AG04449 (cell line): ENCODE measurements at places on chromosomes 11 and 22.

DNA sequence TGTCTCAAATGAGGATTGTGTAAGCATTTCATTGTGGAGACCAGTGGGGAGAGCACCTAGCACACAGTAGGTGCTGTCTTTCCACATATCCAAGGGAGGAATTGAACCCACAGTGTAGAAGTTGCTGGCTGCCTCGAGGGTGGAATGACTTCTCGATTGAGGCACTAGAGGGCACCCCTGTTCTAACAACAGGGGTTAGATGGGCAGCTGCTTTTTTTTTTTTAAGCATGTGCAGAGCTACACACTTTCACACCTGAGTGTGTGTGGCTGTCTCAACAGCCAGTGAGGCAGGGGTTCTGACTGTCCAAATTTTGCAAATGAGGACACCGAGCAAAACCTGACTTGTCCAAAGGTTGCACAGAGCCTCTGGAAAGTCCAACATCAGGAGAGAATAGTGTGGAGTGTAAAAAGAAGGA, 118.2 kb upstream of the CRYBB3 start:
- no peak for DNase-seq

DNA sequence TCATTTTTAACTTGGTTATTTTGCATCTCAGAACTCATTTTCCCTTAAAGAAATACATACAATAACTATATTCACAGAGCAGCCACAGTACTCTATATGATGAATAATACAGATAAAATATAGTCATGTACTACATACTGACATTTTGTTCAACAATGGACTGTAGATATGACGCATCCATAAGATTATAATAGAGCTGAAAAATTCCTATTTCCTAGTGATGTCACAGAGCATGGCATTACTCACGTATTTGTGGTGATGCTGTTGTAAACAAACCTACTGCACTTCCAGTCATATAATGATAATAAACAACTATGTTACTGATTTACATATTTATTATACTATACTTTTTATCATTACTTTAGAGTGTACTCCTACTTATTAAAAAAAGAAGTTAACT, 38.7 kb downstream of the NARS2 start:
- DNase-seq, result no peak

DNA sequence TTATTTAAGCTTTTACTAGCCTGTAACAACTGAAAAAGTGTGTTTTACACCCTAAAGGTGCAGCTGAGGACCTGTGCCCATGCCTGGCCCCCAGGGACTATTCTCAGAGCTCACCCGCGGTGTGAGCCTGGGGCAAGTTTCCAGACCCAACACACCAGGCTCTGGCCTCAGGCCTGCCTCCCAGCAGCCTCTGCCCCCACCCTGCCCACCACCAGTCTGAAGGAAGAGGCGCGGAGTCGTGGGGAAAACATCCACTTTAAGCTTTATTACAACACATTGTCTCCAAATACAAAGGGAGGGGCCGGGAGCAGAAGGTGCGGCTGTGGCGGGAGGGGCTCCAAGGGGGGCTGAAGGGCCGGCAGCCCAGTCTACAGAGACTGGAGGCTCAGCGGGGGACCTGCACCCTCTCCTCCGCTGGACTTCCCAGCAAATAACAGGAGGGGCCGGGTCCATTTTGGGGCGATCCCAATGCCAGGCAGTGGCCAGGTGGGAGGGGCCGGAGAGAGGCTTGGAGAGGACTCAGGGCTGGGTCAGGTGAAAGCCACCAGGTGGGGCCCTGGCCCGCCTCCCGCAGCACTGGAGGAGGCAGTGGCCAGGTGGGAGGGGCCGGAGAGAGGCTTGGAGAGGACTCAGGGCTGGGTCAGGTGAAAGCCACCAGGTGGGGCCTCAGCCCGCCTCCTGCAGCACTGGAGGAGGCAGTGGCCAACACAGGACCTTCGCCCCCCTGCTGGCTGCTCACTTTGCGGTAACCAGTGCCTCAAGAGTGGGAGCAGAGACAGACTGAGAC, 18.1 kb downstream of the DUSP8 start:
- DNase-seq, result no peak

- DNase-seq, result no peak
Observed at GRCh38 chr22:20405931-20406685, 12.2 kb downstream of the ZNF74 start.

DNA sequence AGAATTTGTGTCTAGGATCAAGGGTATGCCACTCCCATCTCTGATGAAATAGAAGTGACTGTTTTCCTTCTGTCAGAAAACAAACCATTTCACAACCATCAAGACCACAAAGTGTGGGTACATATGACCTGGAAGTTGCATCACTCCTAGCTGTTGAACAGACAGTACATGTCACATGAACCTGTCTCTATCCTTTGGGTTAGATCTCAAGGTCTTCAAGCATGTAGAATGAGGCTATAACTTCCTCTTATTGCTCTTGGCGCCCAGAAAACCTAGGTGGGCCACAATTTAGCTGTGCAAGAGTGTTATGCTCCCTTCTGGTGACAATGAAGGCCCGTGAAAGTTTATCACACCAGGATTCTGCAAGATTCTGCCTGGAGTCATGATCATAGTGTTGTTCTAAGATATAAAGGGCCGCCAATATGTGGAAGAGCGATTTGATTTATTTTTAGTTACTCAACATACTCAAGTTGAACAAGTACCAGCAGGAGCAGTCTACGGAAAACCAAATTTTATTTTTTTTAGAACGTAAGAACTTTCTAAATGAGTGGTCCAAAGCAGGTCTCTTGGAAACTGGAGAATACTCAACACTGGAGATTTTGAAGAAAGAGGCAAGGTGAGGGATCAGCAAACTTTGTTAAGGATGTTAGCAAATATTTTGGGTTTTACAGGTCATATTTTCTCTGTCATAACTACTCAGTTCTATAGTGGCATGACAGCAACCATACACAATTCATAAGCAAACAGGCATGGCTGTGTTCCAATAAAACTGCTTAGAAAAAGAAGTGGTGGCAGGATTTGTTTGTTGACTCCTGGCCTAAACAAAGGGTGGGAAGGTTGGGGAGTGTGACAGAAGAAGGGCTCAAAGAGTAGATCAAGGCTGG, 101.8 kb downstream of the USP35 start:
- peak; percentile 7 for DNase-seq

GRCh38 chr11:121328176-121328966, 35.8 kb downstream of the SC5D start:
- DNase-seq, result no peak

DNA sequence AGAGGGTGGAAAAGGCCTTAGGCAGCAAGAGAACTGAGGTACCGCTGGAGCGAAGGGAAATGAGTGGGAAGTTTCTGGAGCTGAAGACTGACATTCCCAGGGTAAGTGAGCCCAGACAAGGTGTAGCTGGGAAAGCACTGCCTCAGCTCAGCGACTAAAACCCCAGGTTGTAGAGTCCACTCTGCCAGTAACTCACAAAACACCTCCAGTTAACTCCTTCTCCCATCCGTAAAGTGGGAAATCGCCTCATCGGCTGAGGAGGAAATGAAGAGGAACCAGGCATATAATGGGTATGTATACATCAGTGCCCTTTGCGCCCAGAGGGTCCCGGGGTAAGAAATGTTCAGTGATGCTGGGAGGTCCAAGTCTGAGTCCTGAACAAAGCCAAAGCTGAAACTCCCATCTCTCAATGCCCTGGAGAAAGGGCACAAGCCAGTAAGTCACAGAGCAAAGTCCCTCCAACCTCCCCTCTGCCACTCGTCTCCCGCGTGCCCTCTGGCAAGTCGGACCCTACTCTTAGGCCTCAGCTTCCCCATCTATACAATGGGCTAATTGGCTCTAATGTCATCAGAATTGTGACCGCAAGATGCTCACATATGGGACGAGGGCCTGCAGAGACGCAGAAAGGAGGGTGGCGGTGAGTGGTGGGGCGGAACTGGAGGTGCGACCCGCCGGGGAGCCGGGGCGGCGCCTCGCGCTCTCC, 588 bp downstream of the VPS37C start:
- no peak for DNase-seq

- no peak for DNase-seq
Observed at GRCh38 chr11:57340039-57340615, 2.0 kb downstream of the P2RX3 start.

- no peak for DNase-seq
Observed at GRCh38 chr22:47174096-47174495, 411.6 kb downstream of the TBC1D22A start.

- DNase-seq, result no peak
Observed at GRCh38 chr11:77074626-77075221, 8.0 kb downstream of the CAPN5 start.

DNA sequence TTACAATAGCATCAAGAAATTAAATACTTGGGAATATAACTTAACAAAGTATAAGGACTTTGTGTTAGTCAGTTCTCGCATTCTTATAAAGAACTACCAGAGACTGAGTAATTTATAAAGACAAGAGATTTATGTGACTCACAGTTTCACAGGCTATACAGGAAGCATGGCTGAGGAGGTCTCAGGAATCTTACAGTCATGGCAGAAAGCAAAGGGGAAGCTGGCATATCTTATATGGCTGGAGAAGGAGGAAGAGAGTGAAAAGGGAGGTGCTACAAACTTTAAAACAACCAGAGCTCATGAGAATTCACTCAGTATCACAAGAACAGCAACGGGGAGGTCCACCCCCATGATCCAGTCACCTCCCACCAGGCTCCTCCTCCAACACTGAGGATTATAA, 32.0 kb upstream of the CCDC134 start:
- no peak for DNase-seq

GRCh38 chr11:112016765-112017376, 8.3 kb upstream of the DLAT start:
- DNase-seq, result no peak

GRCh38 chr22:17229991-17230630, 10.9 kb upstream of the ADA2 start:
- DNase-seq, result no peak

DNA sequence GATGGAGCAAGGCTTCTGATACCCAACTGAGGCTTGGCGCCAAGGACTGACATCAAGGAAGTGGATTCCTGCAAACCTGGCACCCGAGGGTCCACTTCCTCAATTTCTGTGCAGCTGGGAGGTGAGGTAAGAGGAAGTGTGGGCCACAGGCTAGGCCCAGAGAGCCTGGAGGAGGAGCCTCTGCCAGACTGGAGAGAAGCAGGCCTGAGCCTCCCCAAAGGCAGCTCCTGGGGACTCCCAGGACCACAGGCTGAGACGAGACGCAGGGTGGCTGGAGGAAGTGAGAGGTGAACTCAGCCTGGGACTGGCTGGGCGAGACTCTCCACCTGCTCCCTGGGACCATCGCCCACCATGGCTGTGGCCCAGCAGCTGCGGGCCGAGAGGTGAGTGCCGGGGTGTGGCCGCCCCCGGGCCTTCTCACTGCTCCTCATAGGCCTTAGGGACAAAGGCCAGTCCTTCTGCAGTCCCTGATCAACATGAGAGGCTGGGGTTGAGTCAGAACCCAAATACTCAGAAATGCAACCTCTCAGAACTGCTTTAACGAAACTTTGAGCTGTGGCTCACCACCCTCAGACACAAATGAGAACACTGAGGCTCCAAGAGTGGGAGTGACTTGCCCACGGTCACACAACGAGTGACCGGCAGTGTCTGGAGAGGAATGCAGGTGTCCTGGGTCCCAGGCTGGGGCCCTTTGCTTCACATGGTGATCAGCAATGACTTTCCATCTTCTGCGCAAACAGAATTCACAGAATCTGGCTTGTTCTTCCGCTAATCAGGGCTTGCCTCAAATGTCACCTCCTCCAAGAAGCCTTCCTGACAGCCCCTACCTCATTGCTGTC, at the start of gene NCF4:
Gene NCF4, plus strand, starts transcription at position 186 of the 839 bp plus-strand sequence. Its CDS starts 166 bp downstream, at position 352.
- no peak for DNase-seq

GRCh38 chr11:64656862-64657261, 65.8 kb downstream of the SLC22A12 start:
- no peak for DNase-seq

- no peak for DNase-seq
Observed at GRCh38 chr11:2136952-2137201, 2.3 kb downstream of the IGF2 start.

GRCh38 chr11:58745705-58746364, 14.1 kb upstream of the GLYAT start:
- DNase-seq, result no peak

- DNase-seq, result no peak
Observed at GRCh38 chr11:75431533-75432525, 1.2 kb downstream of the KLHL35 start.

GRCh38 chr22:20424932-20425565, 12.6 kb downstream of the SCARF2 start:
- no peak for DNase-seq

- DNase-seq, result no peak
Observed at GRCh38 chr11:1237128-1237580, 14.3 kb downstream of the MUC5B start.

- no peak for DNase-seq
Observed at GRCh38 chr11:70707821-70708220, 309.5 kb downstream of the CTTN start.

- no peak for DNase-seq
Observed at GRCh38 chr22:16963189-16963945, 44.7 kb downstream of the GAB4 start.

- DNase-seq, result no peak
Observed at GRCh38 chr11:113723787-113724186, 17.7 kb upstream of the TMPRSS5 start.

DNA sequence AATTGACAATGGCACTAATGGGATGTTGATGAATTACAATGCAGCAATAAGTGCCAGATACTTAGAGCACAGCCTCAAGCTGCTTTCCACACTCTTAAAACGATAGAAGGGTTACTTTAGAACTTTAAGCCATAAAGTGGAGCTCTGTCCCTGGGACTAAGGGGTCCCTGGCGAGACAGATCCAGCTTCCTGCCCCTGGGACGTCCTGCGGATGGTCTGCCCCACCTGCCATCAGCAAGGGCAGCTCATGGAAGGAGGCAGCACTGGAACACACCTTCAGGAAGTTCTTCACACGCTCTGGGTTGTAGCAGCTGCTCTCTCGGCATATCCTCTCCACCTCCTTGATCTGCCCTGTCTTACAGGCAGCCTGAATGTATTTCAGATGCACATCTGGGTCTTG, 45.1 kb upstream of the SLC25A1 start:
- DNase-seq, result no peak

DNA sequence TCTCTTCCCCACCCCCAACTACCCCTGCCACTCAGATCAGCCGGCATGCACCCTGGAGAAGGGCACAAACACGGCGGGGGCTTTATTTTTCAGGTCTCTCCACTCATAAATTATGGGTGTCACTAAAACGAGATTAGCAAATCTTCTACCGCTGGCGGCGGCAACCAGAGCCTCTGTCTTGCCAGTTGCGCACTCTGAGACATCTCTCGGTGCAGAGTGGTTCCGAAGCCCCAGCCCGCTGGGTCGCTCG, 125.3 kb upstream of the C11orf58 start:
- DNase-seq, result no peak
